Prostate gland (tissue), 2 donors: ENCODE measurements at places on chromosomes 13 and 19. TPM values are rescaled to one million over a fixed set of nuclear protein-coding genes. Genes with fewer than 3 reads are reported as not detected.

Gene CEACAM3
- 0.59 TPM for total RNA-seq

Gene FFAR2
- not detected for total RNA-seq

DNA sequence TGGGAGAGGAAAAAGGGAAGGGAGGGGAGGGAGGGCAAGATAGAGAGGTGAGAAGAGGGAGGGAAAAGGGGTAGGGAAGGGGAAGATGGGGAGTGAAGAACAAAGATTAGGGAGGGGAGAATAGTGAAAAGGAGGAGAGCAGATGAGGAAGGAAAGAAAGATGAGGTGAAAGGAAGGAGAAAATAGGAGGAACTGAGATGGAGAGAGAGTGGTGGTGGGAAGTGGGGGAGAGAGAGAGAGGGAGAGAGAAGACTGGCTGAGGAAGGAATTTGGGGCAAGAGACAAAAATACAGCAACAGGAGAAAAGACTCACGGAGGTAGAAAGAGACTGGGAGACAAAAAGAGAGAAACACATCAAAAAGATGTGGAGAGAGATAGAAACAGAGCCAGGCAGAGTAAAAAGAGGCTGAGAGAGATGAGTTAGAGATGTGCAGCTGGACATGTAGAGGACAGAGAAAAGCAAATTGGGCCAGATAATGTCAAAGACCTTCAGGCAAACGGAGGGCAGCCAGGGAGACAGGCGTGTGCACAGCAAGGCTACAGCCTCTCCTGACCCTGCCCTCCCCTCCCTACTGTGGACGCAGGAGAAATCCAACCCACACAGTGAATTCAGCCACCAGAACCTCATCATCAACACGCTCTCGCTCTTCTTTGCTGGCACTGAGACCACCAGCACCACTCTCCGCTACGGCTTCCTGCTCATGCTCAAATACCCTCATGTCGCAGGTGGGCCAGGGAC is 49.4 kb upstream of the CYP2B6 start:
- no peak for DNase-seq

DNA sequence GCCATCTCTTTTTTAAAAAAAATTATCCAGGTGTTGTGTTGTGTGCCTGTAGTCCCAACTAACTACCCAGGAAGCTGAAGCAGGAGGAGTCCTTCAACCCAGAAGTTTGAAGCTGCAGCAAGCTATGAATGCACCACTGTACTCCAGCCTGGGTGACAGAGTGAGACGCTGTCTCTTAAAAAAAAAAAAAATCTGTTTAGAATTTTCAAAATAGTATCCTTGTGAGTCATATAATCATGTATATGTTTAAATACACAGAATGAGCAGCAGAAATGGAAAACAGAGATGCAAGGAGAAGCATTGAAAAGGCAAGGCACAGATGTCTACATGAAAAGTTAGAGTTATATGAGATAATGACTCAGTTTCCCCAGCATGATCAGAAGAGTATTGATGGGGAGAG is 31.2 kb downstream of the SYDE1 start:
- no peak for DNase-seq
